ENCODE measurements at places on chromosomes 2 and 18.
A peak's percentile ranks its signal among the peaks of the same experiment; 100 is the strongest.

DNA sequence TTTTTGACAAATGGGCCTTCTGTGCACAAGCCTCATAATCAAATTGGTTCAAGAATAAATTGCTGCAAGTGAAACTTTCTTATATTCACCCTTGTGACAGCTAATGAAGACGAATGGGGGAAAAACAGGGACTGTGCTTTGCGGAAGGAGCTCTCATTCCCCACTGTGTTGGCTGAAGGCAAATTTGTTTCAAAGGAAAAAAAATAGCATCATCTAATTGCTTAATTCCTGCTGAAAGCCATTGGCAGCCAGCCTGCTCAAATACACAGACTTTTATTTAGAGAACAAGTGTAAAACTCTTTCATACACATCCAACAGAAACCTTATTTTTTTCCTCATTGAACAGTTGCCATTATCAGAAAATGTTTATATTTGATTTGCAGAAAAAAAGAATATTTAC, 172.3 kb downstream of the ARL6IP6 start:
- DNase-seq = no peak

GRCh38 chr18:23355206-23355605, 97.9 kb upstream of the RIOK3 start:
- no peak for DNase-seq

DNA sequence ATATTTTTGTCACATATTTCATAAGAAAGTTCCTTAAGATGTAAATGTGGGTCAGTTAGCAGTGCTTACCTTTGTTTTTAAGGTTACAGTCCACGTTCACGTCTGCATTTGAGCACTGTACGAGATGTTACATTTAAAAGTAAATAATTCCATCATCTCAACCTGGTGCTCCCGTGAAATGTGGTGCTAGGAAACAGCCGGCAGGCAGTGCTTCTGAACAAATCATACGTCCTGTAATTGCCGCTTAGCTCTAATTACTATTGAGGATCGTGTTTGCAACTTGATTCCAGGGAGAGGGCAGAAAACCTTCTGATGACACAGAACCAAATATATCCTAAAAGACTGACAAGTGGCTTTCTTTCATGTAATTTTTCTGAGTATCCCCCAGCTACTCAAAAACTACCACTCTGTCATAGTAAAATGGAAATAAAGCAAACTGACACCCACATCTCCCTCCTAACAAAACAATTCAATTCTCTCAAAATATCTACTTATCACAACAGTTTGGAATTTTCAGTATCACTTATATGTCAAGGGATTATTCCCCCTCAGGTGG, 297.8 kb upstream of the SESTD1 start:
- DNase-seq = no peak

GRCh38 chr2:24779116-24779515, 14.1 kb downstream of the PTRHD1 start:
- DNase-seq = no peak

DNA sequence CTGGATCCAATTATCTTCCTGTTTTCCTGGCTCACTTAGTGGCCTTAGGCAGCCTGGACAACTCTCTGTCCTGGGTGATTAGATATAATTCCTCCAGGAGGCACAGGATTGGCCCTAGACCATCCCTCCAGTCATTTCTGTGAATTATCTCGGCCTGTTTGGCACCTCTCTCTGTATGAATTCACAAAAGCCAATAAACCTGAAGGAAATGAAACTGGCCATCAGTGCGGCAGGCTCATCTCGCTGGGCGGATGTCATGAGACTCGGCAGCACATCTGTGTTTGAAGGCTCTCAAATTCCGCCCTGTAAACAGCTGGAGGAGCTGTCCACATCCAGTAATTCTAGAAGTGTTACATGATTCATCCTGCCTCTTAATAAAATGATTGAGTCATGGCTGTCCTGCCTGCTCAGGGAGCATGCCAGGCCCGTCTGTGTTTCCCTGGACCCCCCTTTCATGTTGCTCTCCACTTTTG, 38.6 kb downstream of the ACOXL start:
- peak; percentile 10 for DNase-seq

DNA sequence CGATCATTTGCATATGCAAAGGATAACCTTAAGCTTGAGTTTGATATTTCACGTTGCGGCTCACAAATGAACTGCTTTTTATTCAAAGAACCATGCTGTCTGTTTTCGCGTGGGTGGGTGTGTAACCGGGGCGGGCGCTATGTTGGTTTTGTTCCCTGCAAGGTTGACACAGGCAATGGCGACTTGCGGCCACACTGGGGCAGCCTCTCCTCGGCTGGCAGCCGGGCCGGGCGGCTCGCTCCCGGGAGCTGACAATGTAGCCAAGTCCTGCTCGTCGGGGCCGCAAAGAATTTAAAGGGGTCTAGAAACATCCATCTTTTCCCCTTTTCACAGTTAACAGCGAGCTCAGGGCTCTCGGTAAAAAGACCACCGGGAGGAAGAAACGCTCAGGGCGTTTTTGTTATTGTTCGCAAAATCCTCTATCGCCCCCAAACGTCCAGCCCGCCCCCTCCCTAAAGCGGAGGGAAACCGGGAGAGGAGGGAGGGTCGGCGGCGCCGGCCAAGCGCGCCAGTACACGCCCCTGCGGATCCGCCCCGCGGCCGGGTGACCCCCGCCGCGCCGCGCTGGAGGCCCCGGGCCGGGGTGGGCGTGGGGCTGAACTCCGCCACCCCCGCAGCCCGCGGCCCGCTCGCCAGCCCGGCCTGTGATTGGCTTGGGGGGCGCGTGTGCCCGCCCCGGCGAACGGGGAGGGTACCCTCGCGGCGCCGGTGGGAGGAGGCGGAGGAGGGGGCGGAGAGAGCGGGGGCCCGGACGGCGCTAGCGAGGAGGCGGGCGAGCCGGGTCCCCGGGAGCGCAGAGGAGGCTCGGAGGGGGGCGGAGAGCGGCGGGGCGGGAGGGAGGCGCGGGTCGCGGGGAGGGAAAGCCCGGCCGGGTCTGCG, at the start of gene NEDD4L:
Gene NEDD4L, plus strand, starts transcription at position 736 of the 879 bp plus-strand sequence. CDS start 435 bp downstream, outside the sequence.
- peak; percentile 70 for DNase-seq

DNA sequence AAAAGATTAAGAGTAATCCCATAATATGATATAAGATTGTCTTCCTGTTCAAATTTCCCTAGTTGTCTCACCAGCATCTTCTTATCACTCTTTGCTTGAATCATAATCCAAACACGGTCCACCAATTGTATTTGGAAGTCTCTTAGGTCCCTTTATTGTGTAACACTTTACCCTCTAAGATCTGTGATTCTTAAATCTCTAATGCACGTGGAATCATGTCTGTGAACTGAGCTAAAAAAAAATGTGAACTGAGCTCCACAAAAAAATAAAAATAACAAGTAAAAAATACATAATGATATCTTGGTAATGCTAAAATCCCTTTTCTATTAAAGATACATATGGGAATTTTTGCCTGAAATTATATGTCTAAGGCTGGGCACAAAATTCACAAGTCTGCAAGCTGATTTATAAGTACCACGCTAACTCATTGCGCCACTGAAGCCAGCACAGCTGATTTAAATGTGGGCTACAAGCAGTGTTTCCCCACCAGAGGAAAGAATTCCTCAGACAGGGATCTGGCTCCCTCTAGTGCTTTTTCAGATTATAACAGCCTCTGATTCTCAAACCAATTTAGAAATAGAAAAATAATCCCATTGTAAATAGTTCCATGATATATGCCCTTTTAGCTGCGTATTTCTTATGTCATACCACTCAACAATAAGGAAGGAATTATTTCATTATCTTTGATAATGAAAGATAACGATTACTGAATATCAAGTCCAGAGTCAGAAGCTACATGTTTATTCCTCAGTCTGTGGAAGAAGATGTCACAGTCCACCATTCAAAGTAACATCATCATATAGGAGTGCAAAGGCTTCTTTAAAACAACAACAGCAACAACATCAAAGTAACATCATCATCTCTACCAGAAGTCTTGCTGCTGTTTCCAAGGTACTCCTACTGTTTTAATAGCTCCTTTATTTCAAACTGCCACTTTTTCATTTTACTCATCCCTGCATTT, 22.9 kb downstream of the RBM43 start:
- DNase-seq = peak; percentile 69

DNA sequence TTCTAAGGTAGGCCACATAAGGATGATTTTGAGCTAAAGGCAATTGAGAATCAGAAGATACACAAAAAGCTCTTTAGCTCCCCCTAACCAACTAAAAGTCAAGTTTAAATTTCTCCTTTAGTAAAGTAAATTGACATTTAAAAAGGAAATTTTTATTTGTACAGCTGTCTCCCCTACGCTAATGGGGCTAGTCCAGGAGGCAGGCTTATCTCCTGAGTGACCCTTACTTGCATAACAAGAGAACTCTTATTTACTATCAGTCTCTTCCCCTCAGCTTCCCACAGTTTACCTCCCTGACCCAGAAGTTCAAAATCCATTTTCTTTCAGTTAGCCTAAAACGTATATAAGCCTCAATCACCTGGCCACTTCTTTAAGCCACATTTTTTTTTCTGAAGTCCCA, 1002.8 kb upstream of the NRXN1 start:
- DNase-seq = no peak

GRCh38 chr18:75408554-75409506, 18.7 kb downstream of the SMIM21 start:
- DNase-seq = peak; percentile 99

DNA sequence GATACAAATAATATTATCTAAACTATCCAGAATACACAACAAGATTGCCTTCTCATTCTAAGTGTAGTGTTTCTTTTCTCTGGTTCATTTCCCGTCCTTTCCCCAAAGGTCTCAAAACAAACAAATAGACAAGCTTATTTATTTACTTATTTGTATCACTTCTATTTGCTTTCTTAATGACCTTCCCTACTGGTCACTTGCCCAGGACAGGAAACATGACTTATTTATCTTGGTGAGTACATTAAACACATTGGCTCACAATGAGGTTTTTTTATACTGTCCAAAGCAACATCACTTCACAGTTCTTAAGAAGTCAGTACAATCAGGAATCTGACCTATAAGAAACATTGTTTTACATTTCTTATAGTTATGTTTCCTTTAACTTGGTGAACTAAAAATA, 123.3 kb upstream of the KYNU start:
- no peak for DNase-seq

DNA sequence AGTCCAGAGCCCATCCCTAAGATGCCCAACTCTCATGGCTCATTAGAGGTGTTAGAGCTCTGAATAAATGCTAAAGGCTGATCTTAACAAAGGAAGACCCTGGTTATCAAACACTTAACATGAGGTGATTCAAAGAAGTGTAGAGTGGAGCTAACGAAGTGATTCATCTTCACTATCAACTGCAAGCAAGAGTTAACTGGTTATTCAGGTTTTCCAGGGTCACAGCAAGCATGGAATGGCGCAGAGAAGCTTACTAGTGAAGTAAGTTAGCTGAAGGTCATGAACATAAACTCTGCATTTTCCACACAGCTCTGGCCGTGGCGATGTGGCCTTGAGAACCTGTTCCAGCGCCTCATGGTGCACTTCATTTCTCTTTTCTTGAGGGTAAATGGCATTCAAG, 17.0 kb downstream of the RND3 start:
- no peak for DNase-seq

- no peak for DNase-seq
These were observed 13.1 kb upstream of the GPR55 start for GRCh38 chr2:230938098-230938497.

DNA sequence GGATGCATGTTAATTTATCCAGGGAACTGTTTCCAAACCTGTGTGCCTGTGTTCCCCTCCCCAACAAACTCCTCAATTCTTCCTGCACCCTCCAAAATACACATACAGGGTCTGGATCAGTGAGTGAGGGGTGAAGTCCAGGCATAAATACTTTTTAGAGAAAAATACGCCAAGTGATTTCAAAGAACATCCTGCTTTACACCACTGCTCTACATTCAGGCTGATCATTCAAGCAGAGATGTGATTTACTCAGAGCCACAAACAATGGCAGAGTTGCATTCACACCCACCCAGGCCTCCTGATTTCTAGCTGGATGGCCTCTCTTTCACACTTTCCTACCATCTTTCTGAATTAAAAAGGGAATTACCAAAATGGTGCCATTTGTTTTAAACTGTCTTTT, 289.5 kb upstream of the SLC14A2 start:
- no peak for DNase-seq

GRCh38 chr2:38080346-38080745, 4.4 kb upstream of the CYP1B1 start:
- DNase-seq = no peak

DNA sequence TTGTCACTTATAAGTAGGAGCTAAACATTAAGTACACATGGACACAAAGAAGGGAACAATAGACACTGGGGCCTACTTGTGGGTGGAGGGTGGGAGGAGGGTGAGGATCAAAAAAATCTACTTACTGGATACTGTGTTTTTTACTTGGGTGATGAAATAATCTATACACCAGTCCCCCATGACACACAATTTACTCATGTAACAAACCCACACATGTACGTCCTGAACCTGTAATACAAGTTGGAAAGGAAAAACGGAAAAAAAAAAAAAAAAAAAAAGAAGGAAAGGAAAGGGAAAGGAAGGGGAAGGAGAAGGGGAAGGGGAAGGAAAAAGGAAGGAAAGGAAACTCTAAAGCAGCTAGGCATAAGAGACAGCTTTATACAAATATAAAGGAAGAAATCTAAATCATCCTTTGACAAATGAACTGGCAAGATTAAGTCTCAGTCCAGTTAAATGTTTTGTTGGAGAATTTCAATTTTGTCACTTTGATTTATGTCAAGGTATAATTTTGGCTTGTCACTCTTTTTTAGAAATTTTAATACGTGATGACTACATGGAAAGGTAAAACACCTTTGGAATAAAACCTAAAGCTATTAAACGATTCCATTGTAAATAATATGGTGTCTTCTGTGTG, 169.4 kb upstream of the OTX1 start:
- DNase-seq = no peak

GRCh38 chr2:223641082-223641481, 38.9 kb upstream of the SCG2 start:
- DNase-seq = no peak

DNA sequence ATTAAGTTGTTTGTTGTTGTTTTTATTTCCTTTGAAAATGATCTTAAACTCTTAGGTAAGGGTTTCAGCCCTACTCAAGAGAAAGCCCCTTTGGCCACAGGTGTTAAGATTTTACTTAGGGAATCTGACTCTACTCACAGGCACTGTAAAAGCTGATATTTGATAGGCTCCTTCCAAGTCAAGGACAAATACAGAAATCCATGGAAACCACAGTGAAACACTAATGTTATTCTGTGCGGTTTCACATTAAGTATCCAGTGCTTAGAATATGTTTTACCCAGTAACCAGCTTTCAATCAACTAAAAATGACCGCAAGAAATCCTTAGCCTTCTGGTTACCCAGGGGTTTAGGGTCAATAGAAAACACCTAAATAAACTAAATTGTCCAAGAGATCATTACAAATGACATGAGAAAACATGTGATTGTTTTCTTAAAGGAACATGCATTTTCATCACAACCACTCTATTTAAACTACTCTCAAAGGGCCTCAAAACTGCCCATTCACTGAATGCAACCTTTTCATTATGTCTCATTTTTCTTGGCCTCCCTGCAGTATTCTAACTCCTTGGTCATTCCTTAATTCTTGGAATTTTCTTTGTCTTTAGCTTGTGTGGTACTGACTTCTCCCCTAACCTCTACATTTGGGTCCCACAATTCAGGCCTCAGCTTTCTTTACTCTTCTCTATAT, 56.0 kb downstream of the CDH2 start:
- no peak for DNase-seq

All from astrocyte (in vitro differentiated cells and primary cell).